ENCODE measurements at places on chromosomes 4 and X.
A peak's percentile ranks its signal among the peaks of the same experiment; 100 is the strongest.

DNA sequence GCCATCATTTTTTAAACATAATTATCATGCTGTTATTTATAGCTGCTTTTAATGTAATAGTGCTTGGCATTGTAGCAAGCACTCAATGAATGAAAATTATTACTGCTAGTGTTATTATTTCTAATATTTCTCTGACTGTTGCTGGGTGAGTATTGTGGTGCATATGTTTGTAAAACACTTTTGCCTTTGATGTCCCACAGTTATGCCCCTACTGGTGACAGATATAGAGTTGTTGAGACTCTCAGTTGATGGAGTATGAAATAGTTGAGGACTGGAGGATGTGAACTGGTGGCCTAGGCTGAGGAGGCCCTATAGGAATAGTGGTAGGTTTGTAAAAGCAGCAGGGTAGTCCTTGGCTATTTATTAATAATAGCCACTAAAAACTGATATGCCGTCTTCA lies 9.6 kb downstream of the INTS6L start:
- no peak for DNase-seq

GRCh38 chr4:7591409-7592053 lies 156.8 kb upstream of the PSAPL1 start:
- DNase-seq = no peak

DNA sequence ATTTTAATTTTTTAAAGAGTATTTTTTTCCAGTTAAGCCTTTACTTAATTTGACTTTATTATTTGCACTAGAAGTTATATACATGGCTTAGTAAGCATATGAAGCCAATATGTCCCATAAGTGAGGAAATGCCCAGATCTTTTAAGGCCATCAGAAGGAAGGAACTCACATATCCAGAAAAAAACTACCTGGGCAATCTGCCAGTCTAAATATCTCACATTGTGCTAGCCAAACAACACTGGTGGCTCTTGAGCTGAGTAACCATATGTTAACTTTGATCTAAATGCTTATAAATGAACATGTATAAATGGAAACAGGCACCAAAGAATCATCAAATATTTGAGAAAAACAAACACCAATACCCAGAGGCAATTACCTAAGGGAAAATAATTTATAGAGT lies 138.6 kb upstream of the APOOL start:
- no peak for DNase-seq

- no peak for DNase-seq
These were observed 67.9 kb downstream of the NHS start for GRCh38 chrX:17442898-17443297.

GRCh38 chrX:7233580-7234406 lies 85.8 kb upstream of the PUDP start:
- no peak for DNase-seq

GRCh38 chrX:69988955-69989394 lies 60.8 kb downstream of the AWAT2 start:
- DNase-seq = no peak

DNA sequence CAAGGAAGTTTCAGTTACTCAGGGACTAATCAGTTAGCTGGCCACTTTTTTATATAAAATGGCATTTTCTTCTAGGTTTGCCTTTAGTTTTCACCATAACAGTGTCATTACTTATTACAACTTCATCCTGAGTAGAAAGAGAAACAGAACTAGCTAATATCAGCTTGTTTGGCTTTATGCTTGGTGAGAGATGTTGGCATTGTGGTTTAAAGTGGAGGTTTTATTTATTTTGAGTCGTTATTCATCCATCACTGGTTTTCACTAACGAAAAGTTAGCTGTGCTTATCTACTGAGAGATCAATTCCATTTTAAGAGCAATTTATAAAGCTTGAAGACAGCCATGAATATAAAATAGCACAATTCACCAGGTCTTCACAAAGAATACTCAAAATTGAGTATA lies 714.5 kb downstream of the GRID2 start:
- no peak for DNase-seq

DNA sequence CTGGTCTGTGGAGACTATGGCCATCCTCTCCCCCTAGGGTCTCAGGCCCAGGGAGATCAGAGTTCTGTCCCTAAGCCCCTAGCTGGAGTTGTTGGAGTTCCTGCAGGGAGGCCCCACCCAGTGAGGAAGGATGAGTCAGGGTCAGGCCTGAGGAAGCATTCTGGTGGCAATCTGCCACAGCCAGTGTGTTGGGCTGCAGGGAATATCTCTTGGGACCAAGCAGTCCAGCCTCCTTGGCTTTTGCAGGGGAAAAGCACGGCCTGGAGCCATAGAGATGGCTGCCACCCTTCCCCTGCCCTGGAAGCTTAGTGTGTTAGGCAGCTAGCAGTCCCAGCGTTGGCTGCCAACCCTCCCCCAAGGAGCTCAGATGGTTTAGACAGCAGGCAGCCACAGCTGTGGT lies 202.4 kb downstream of the RTL9 start:
- no peak for DNase-seq

DNA sequence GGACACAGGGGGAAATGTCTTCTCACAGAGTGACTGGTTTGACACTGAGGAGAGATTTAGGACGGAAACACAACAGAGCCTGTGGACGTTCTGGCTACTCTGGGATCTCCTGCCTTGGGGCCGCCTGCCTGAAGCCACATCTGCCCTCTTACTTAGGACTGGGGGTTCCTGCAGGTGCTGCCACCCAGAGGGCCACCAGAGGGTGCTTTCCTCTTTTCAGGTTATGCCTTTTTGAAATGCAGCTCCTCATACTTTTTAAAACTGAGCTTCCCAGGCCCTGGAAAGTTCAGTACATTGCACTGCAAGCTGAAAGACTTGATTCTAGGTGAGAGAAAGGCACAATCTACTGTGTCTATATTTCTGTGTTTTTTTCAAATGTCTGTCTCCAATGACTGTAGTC lies 92.2 kb upstream of the PGRMC2 start:
- peak; percentile 12 for DNase-seq
